Activated T-cell treated with anti-CD3 and anti-CD28 coated beads, Interleukin-2, amount 50 U/mL, for 1 hour (primary cell): ENCODE measurements at places on chromosomes 5 and 9.

GRCh38 chr9:90975781-90976538 lies 174.3 kb downstream of the SYK start:
- no peak for DNase-seq

- no peak for DNase-seq
Observed at GRCh38 chr5:150497274-150497988, 10.5 kb upstream of the NDST1 start.

- no peak for DNase-seq
Observed at GRCh38 chr9:131475956-131476776, 26.6 kb upstream of the POMT1 start.

- DNase-seq, result no peak
Observed at GRCh38 chr5:165874851-165875250, 2369.4 kb downstream of the MAT2B start.

- no peak for DNase-seq
Observed at GRCh38 chr5:66986009-66986408, 210.6 kb downstream of the CD180 start.

GRCh38 chr5:29960323-29960722 lies 1233.2 kb upstream of the CDH6 start:
- DNase-seq, result no peak

DNA sequence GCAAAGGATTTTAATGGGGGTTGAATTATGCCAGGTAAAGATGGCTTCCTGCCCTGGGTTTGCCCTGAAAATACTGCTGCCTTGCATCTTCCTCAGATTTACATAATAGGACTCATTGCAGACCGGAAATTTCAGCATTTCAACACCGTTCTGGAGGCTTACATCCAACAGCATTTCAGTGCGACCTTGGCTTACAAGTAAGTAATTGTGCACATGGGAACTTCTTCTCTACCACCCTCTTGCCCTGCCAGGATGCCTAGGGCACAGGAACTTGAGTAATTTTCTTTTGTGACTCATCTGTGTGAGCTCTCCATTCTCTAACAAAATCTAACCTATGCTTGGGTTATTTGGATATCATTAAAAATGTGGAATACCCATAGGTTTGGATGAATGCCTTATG lies 80.2 kb downstream of the DOCK2 start:
- no peak for DNase-seq

DNA sequence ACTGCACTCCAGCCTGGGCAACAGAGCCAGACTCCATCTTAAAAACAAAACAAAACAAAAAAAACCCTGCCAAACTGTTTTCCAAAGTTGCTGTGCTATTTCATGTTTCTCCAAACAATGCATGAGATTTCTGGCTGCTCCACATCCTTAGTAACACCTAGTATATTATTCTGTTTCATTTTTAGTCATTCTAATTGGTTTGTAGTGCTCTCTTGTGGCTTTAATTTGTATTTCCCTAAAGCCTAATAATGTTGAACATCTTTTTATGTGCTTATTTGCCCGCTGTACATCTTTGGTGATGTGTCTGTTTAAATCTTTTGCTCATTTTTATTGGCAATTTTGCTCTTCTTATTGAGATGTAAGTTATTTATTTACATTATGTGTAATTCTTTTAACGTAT lies 18.4 kb upstream of the TTC1 start:
- DNase-seq, result no peak

DNA sequence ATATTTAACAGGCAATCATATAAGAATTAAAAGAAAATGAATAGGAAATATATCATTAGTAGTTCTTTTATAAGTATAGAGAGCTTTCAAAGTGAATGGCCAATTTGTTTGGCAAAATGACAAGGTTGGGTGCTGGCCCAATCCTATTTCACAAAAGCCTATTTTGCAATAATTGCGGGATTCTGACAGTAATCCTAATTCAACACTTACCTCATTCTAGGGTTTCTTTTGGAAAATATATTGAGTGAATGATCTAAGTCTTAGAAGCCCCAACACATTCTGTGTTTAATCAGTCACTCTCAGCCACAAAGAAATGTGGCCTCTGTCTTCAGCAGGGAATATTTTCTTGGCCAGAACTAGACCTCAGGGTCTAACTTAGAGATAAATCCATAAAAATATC lies 835.9 kb upstream of the ZNF608 start:
- no peak for DNase-seq

GRCh38 chr5:178439493-178440180 lies 150.6 kb downstream of the COL23A1 start:
- no peak for DNase-seq

GRCh38 chr9:30039712-30040111 lies 2344.7 kb upstream of the ACO1 start:
- no peak for DNase-seq

DNA sequence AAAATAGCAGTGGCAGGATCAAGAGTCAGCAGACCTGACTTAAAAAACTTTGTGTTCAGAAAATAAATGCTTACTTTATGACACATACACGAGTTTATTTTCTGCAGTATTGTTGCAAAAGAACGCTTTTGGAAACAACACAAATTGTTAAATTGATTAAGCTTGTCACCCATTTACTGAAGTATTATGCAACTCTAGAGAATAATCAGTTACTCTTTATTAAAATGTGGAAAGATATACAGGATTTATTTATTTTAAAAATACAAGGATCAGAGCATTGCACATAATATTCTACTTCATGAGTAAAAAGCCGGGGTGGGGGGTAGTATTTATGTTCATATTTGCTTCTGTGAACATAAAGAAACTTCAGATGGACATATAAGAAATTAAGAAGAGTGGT lies 20.0 kb downstream of the FYB1 start:
- DNase-seq, result no peak

DNA sequence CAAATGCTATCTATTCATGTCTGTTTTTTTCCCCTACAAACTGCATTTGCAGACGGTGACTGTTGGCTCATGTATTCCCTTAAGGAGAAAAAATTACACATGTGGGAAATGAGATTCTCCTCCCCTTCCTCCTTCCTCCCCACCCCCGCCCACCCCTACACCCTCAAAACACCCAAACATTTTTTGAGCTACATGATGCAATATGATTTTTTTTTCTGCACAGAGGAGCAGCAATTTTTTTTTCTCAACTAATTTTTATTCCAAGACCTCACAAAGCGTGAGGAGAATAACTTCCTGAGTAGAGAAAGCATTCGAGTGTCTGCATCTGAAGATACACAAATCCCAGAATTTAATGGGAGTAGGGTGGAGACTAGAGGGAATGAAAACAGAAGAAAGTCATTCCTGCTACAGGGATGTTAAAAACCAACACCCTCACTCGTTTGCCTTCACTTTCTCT lies 118.1 kb downstream of the PRDM6 start:
- DNase-seq, result no peak

- no peak for DNase-seq
Observed at GRCh38 chr9:2496169-2496568, 125.4 kb upstream of the VLDLR start.

DNA sequence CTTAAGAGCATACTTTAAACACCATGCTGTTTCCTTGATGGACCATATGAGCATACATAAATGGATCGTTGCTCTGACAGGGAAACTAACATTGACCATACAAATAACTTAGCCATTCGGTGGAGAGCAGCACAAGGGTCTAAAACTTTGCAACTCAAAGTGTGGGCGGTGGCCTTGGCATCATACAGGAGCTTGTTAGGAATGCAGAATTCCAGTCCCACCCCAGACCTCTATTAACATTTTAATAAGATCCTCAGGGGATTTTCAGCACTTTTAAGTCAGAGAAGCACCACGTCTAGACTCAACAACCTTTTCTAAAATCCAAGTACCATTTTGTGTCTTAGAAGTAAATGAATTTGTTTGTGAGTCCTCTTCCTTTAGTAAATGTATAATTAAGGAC lies 260.9 kb downstream of the EBF1 start:
- DNase-seq, result no peak

GRCh38 chr5:89613222-89613956 lies 730.4 kb upstream of the MEF2C start:
- no peak for DNase-seq

- no peak for DNase-seq
Observed at GRCh38 chr9:90044710-90045151, 439.9 kb downstream of the GADD45G start.

DNA sequence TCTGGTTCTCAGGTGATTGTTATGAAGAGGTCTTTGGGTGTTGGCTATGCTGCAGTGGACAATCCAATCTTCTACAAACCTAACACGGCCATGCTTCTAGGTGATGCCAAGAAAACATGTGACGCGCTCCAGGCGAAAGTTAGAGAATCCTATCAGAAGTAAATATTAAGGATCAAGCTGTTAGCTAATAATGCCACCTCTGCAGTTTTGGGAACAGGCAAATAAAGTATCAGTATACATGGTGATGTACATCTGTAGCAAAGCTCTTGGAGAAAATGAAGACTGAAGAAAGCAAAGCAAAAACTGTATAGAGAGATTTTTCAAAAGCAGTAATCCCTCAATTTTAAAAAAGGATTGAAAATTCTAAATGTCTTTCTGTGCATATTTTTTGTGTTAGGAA lies 101.3 kb downstream of the NNT start:
- no peak for DNase-seq

- DNase-seq, result no peak
Observed at GRCh38 chr9:35717132-35717870, 14.7 kb downstream of the TLN1 start.

DNA sequence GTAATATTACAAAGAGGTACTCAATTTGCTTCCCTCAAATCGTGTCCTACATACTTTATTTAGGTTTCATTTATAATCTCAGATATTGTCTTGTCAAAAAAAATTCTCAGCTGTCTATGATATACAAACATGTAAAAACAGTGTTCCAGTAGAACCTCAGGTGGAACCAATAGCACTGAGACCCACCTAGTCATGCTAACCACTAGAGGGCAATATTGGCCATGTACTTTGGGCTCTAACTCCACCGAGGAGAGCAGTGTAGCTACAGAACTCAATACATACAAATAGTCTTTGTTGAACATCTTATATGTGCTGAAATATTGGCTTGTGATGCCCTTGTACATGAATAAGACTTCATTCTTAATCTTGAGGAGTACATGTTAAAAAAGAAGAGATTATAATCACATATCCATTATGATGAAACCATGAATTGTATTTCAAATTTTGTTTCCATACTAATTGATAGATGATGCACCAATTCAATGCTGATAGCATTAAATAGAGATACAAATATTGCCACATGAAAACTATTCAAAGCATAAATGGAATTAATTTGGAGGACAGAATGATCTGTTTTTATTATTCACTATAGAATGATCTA lies 71.2 kb upstream of the CNTLN start:
- no peak for DNase-seq

- no peak for DNase-seq
Observed at GRCh38 chr9:7180247-7180646, 422.5 kb downstream of the KDM4C start.

- no peak for DNase-seq
Observed at GRCh38 chr9:112873773-112874405, 16.8 kb downstream of the SLC46A2 start.

- DNase-seq, result no peak
Observed at GRCh38 chr9:106075960-106076327, 381.6 kb downstream of the TMEM38B start.

- DNase-seq, result no peak
Observed at GRCh38 chr5:97641081-97641480, 458.0 kb upstream of the RIOK2 start.

GRCh38 chr5:81302596-81302995 lies 1.2 kb downstream of the ZCCHC9 start:
- DNase-seq, result no peak

DNA sequence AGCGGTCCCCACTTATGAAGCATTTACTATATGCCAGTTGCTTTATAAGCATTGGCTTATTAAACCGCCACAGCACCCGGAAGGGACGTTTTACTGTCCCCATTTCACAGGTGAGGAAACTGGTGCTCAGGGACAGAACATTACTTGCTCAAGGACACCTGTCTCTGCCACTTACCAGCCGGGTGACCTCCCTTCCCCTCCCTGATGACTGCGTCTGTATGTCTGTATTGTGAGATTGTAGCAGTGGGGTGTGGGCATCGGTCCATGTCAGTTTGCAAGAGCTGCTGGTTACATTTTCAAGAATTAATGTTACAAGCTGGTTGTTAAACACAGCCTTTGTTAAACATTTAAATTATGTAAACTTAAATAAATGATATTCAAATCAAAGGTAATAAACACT lies 77.6 kb upstream of the LMX1B start:
- DNase-seq, result no peak

DNA sequence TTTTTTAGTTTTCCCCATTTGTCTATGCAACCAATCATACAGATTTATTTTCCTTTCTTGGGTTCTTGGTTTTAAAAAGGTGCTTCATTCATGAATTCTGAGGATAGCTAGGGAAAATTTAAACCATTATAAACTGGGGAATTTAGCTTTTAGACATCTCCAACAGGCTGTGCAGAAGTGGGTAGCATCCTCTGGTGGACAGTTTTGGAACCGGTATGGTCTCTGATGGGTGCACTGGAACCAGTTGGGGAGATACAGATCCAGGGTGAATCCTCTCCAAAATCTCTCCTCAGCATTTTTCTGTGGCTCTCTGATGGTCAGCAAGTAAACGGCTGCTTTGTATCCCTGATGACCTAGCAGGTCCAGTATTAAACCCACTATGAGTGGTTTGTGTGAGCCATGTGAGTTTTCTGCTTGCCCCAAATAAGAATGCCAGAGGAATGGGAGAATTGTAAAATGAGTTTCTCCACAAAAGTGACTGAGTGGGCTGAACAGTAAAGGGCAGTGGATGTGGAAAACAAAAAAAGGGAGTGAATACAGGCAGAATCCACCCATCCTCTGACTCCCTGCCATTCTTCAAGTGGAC lies 9.1 kb upstream of the DNAJC25 start:
- no peak for DNase-seq

DNA sequence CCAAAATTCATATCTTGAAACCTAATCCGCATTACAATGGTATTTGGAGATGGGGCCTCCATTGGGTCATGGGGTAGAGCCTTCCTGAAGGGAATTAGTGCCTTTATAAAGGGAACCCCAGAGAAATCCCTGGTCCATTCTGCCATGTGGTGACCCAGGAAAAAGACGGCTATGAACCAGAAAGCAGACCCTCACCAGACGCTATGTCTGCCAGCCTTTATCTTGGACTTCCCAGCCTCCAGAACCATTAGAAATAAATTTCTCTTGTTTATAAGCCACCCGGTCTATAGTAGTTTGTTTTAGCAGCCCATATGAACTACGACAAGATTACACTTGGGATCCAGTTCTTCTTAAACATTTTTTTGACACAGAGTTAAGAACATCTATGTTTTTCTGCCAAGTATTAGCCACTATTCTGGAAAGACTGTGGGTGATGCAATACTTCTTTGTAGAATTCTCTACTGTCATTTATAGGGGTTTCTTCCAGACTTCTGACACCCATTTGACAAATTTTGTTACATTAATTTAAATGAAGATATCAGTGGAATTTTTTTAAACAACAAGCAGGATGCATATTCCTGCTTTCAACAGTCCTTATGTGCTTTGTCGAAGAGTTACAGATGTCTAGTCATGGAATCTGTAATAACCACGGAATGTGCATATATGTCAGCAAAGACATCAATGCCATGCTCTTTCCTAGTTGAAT lies 572.4 kb downstream of the NR2F1-AS1 start:
- no peak for DNase-seq
